Mononuclear cell (primary cell): ENCODE measurements at places on chromosomes 1 and 21. TPM values are rescaled to one million over a fixed set of nuclear protein-coding genes. Genes with fewer than 3 reads are reported as not detected.

The FMO1 gene
- total RNA-seq: not detected

The NUF2 gene
- 0.94 TPM for total RNA-seq

The EDARADD gene
- total RNA-seq: 1.8 TPM

The NCMAP gene
- 0.10 TPM for total RNA-seq

The L1TD1 gene
- total RNA-seq: 0.21 TPM

The LCK gene
- 112 TPM for total RNA-seq

The CYP4A22 gene
- not detected for total RNA-seq

The RAP1GAP gene
- total RNA-seq: 0.10 TPM

The B3GALT5 gene
- not detected for total RNA-seq

The CHI3L2 gene
- total RNA-seq: 12.9 TPM

The KRTAP12-1 gene
- not detected for total RNA-seq

The CDK18 gene
- 0.94 TPM for total RNA-seq

The TGFB2 gene
- total RNA-seq: 0.31 TPM

The HSPA6 gene
- total RNA-seq: 2.8 TPM

The TNFAIP8L2 gene
- 4.6 TPM for total RNA-seq

The NPR1 gene
- not detected for total RNA-seq

The CLCA1 gene
- not detected for total RNA-seq

The LCE1D gene
- total RNA-seq: not detected
